ENCODE measurements at places on chromosomes 1 and 21. TPM values are rescaled to one million over a fixed set of nuclear protein-coding genes. Genes with fewer than 3 reads are reported as not detected.

CTSK gene
- total RNA-seq: 2.0 TPM

GJA5 gene
- total RNA-seq: 2.7 TPM

PPM1J gene
- 7.7 TPM for total RNA-seq

ANKRD35 gene
- 0.36 TPM for total RNA-seq

FAM163A gene
- not detected for total RNA-seq

MTFR1L gene
- total RNA-seq: 21.6 TPM

IRF6 gene
- 43.8 TPM for total RNA-seq

XKR8 gene
- 11.1 TPM for total RNA-seq

NR1I3 gene
- not detected for total RNA-seq

OR2L13 gene
- total RNA-seq: not detected

ZYG11B gene
- 21.8 TPM for total RNA-seq

TRIM67 gene
- not detected for total RNA-seq

NECTIN4 gene
- total RNA-seq: 3.0 TPM

Data from epithelial cell of proximal tubule (primary cell).